IPS DF 19.7 (cell line): ENCODE measurements at places on chromosomes 3 and 15.

GRCh38 chr3:178833695-178834094 lies 237.9 kb downstream of the ZMAT3 start:
- no peak for DNase-seq

DNA sequence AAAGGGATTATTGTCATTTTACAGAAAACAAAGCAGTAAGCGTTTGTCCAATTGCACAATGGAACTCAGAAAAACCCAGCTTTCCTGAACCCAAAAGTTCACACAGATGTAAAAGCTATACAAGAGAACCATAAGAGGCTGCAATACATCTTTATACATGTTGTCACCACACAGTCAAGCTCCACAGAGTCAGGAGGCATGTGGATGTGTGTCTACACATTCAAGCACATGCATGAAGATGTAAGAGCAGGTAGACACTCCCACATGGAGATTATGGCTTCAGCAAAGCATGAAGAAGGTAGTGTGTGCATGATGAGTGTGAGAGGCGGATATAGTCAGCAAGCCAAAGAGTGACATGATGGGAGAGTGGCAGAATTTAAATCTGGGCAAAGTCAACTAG lies 124.7 kb upstream of the THBS1 start:
- no peak for DNase-seq

GRCh38 chr15:83372434-83372891 lies 74.7 kb upstream of the SH3GL3 start:
- DNase-seq: no peak

- DNase-seq: no peak
Measured at GRCh38 chr3:135449046-135449445, 516.5 kb upstream of the PPP2R3A start.

DNA sequence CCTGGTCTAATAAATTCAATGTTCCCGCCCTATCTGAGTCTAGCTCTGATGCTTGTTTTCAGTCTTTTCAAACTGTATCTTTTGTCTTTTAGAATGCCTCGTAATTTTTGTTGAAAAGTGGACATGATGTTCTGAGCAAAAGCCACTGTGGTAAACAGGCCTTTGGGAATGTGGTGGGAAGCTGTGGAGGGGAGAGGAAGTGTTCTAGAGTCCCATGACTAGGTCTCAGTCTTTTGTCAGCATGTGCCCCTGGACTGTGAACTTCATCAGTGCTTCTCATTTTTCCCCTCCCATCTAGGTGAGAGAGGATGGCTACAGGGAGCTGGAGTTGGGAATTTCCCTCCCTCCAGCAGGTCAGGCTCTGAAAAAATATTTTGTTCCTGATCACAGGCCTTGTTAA lies 33.7 kb downstream of the SUSD5 start:
- no peak for DNase-seq

GRCh38 chr3:123258811-123259420 lies 57.2 kb downstream of the SEC22A start:
- DNase-seq: no peak

DNA sequence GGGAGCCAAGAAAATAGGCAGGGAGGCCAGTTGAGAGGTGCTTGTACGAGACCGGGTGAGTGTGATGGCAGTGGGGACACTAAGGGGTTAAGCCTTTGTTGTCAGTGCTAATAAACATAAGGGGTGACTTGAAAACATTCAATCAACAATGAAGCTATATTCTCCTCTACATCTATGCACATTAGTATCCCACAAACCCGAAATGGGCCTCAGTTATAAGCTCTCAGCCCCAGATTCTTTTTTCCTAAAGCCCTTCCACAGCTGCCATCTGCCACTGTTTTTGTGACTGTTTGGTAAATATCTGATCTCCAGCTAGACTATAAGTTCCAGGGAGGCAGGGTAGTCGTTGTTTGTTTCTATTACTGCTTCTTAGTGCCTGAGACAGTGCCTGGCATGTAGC lies 118.2 kb downstream of the CADPS start:
- DNase-seq: no peak

DNA sequence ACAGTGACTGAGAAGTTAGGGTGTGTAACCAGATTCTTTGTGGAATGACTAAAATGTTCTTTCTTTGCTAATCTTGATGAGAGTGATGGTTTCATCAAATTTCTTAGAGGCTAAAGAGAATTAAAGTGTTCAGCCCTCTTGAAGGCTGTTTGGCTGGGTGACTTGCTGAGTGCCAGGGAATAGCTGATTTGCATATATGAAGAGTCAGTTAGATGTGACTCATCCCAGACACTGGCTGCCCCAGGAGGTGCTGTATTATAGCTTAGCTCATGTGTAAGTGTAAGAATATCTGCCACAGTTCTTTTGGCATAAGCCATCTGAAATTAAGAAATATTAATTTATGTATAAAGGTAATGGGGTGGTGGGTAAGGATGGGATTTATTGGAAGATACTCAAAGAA lies 535.1 kb downstream of the NLGN1 start:
- DNase-seq: no peak

- DNase-seq: no peak
Measured at GRCh38 chr3:36764704-36765038, 318 bp upstream of the DCLK3 start.

- no peak for DNase-seq
Measured at GRCh38 chr3:157438194-157438730, 1.6 kb downstream of the PTX3 start.

DNA sequence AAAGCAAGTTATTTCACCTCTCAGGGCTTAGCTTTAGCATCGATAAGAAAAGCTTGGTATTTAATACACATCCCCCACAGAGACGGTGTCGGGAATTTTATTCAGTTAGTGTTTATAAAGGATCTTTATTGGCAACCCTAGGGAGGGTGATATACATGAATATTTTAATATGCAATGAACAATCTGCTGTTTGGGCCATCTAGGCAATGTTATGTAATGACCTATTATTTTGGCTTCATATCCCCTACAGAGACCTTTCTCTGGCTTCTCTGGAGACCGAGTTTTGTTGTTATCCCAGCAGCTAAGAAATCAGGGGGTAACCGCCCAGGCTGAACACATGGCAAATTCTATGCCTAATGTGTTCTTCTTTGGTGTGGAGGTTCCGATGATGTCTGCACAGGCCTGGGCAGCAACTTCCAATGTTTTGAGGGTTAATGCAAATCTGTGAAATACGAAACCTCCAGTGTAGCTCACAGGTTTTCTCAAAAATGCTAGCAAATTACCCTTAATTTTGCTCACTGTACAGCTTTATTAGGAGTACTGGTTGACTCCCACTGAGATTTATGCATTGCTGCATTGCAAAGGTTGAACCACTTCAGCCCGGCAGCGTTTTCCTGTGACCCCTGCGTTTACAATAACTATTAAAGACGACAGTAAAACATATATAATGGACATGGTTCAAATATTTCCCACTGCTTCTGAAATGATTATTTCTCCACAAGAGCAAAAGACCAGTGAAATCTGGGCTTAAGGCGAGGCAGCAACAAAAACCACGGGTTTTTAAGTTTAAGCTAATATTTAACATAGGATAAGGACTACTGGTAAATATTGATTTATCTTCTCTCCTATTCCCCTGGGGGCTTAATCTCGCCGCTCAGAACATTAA lies 298.3 kb upstream of the NR2E3 start:
- no peak for DNase-seq

GRCh38 chr3:56763233-56763632 lies 38.5 kb downstream of the ARHGEF3 start:
- DNase-seq: no peak

- no peak for DNase-seq
Measured at GRCh38 chr3:3817865-3818264, 18.6 kb downstream of the LRRN1 start.

GRCh38 chr3:29389362-29389761 lies 108.5 kb downstream of the RBMS3 start:
- DNase-seq: no peak

GRCh38 chr3:58419780-58420507 lies 13.7 kb downstream of the PDHB start:
- DNase-seq: no peak

- no peak for DNase-seq
Measured at GRCh38 chr3:53250881-53251605, 4.8 kb downstream of the TKT start.

DNA sequence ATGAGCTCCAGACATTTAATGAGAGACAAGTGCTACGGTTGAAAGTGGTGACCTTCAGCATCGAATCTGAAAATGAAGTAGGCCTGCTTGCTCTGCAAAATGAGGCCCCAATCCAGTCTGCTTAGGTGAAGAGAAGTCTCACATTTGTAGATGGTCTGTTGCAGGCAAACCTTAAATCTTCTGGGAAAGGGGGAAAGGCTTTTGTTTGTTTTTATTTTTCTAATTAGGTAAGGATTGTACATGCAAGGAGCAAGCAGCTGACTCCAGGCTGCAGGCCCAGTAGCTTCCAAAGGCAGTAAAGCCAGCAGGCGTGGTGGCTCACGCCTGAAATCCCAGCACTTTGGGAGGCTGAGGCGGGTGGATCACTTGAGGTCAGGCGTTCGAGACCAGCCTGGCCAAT lies 74.3 kb downstream of the HMG20A start:
- DNase-seq: no peak

DNA sequence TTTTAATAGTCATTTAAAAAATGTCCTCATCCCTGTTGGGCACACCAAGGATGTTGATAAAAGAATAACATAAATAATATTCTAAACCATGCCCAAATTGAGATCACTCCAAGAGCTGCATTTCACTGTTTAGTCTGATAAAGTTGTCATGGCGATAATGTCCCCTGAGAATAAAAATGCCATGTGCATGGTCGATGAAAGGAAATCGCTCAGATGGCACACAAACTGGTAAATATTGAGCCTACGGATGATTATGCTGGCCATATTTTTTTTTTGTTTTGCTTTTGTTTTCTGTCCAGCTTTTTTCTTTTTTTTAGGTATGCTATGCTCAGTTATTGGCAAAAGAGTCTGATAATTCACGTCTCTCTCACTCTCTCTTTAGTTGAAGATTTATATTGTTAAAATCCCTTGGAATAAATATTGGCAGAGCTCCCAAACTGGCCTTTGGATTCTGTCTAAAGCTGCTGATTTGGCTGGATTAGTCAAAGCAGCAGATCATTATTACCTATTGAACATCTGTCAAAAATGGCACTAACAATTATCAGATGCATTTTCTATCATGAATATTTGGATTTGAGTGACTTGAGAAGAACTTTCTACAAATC lies 643.8 kb downstream of the SQOR start:
- DNase-seq: no peak

GRCh38 chr3:21028412-21028811 lies 722.6 kb downstream of the ZNF385D start:
- no peak for DNase-seq

DNA sequence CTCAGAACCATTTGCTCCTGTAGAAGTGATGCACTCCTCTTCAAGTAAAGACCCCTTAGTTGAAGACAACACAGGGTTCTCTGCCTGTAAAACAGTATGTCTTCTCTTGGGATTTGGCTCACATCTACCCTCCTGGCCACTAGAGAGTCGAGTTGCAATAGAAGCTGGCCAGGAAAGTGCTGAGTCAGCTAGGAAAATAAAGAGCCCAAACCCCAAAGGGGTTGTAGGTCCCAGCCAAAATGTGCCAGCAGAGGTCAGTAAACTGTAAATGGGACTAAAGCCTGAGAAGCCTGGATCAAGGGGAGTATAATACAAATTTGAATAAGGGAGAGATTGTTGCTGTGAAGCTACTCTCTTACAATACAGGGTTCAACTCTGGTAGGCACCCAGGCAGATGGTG lies 37.2 kb upstream of the THBS1 start:
- peak; percentile 65 for DNase-seq

- DNase-seq: no peak
Measured at GRCh38 chr15:36756707-36757106, 177.3 kb downstream of the CDIN1 start.

GRCh38 chr15:69032031-69032430 lies 17.5 kb downstream of the NOX5 start:
- no peak for DNase-seq

DNA sequence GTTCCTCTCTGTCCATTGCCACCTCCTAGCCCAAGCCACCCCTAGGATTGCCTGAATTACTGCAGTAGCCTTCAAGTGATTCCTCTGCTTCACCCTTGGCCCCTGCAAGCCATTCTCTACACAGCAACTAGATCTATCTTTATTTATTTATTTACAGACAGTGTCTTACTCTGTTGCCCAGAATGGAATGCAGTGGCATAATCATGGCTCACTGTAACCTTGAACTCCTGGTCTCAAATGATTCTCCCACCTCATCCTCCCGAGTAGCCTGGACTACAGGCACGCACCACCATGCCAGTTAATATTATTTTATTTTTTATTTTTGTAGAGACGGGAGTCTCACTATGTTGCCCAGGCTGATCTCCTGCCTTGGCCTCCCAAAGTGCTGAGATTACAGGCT lies 1.9 kb upstream of the JAGN1 start:
- DNase-seq: no peak
